ENCODE measurements at places on chromosomes 3 and 15.

GRCh38 chr3:155560135-155560534, 184.7 kb downstream of the PLCH1 start:
- no peak for DNase-seq

- DNase-seq, result no peak
Observed at GRCh38 chr3:46100812-46101211, 73.5 kb upstream of the XCR1 start.

GRCh38 chr3:71415681-71416122, 167.8 kb downstream of the FOXP1 start:
- no peak for DNase-seq

DNA sequence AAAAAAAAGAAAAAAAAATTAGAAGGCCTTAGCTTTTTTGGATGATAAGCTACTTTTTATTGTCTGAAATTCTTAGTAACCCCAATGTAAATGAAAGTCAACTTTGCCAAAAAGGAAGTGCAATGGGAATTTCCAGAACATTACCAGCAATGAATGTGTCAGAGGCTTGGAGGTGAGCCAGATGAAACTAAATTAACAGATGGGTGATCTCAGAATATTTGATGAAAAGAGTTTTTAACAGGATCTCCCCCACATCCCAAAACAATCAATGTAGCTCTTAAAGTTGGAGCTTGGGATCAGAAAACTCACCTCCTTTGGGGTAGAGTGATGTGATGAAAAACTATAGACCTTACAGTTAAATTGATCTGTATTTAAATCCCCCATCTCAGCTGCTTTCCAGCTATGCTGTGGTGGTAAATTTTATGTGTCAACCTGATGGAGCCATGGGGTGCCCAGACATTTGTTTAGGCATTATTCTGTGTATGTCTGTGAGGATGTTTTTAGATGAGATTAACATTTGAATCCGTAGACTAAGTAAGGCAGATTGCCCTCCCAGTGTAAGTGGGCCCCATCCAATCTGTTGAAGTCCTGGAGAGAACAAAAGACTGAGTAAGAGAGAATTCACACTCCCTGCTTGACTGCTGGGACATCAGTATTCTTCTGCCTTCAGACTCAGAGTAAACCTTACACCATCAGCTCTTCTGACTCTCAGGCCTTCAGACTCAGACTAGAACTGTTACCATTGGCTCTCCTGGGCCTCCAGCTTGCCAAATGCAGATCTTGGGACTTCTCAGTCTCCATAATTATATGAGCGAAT, 84.3 kb upstream of the TNFSF10 start:
- DNase-seq, result no peak

DNA sequence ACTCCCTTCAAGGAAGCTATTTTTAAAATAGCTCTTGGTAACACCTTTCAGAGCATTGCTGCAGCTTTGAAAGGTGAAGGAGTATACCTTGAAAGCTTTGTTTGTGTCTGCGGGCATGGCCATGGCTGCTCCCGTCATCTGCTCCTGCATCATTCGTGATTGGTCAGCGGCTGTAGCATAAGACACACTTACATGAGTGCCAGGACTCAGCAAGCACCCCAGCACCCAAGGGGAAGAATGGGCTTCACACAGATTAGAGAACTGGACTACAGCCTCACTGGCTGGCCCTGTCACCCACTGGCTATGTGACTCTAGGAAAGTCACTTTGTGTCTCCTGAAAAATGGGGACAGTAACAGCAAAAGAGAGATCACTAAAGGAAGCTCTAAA, 17.0 kb downstream of the EMC3 start:
- no peak for DNase-seq

GRCh38 chr3:80239301-80239700, 471.5 kb upstream of the ROBO1 start:
- no peak for DNase-seq
